ENCODE measurements at places on chromosomes 6 and 20.

DNA sequence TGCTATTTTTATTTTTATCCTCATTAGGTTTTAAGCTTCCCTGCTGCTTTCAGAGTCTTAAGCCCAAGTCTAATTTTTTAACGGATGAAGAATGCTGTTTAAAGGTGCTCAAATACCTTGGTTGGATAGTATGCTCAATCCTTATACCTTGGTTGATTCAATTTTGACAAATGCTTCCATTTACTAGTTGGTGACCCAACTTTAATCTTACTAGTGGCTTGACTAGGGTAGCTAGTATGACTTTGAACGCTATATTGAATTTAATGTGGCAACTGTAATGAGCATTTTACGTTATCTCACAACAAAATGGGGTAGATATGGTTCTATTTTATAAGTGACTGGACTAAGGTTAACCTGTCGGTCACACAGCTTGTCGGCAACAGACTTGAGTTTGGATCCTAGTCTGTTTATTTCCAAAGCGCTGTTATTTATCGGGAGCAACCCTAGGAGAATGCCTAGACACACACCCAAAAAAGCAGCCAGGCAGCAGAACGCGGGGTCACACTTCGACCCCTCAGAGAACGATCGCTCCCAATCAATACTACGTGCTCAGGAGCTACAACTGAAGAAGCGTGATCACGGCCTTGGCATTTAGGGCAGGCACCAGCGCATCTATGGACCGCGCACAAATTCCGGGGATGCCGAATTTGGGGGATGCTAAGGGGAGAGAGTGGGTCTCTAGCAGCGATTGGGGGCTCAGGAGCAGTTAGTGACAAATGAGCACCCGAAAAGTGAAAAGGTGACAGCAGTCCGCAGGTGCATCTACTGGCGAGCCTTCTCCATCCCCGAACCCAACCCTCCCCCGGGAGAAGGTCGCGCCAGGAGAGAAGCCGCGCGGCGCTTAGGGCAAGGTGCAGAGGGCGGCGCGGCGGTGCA lies 586 bp upstream of the ALDH5A1 start:
- DNase-seq: no peak

- no peak for DNase-seq
Observed at GRCh38 chr6:41570259-41570615, 24.1 kb downstream of the FOXP4 start.

DNA sequence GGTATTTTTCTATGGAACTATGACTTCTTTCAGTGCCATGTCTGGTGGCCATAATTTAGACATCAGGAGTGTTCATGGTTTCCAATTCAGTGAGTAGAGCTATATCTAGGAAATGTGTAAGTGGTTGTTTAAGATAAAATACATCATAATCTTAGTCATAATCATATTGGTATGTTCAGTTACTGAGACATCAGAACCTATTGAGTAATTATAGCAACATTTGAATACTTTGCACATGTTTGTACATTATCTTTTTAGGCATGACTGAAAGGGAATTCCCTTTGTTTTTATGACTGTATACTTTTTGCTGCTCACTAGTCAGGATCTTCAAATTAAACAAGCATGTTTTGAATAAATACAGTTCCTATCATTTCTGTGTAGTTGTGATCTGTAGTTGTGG lies 64.0 kb downstream of the STXBP5 start:
- no peak for DNase-seq

DNA sequence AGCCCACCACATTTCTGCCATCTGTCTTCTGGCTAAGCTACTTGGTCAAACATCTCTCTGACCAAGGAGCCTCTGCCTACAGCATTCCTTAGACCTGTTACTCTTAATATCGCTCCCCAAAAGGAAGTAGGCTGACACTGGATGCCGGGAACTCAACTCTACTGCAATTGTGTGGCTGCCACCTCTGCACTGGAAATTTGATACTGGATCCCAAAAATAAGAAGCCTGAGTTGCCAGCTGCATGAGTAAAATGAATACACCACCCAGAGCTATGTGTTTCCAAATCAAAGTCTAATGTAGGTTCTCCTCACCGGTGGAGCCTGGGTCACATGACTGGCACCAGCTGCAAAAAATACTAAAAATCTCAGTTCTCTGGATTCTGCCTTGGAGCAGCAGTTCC lies 36.9 kb downstream of the UNC5CL start:
- DNase-seq: no peak

- no peak for DNase-seq
Observed at GRCh38 chr6:130962966-130963365, 100.1 kb downstream of the EPB41L2 start.

- DNase-seq: no peak
Observed at GRCh38 chr6:161242113-161242512, 31.7 kb downstream of the AGPAT4 start.

GRCh38 chr6:132298344-132298949 lies 102.8 kb downstream of the MOXD1 start:
- DNase-seq: no peak

DNA sequence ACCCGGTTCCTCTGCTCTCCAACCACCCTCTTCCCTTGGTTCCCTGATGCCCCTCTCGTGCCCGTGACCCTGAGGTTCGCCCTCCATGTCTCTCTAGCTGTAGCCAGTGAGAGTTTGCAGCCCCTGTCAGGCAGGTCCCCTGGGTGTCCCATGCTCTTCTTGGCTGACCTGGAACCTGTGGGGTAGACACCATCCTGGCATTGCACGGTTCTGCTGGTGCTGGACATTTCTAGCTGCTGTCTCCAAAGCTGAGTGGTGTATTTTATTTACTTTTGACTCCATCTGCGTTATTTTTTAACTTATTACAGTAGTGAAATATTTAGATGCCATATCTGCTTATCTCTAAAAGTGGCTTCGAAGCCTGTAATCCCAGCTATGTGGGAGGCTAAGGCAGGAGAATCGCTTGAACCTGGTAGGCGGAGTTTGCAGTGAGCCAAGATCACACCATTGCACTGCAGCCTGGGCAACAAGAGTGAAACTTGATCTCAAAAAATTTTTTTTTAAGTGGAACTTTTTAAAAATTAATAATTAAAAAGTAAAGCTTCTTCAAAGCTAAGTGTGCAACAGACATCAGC lies 12.5 kb downstream of the ENTPD6 start:
- no peak for DNase-seq

- DNase-seq: no peak
Observed at GRCh38 chr6:103113416-103113815, 1719.9 kb downstream of the GRIK2 start.

- DNase-seq: no peak
Observed at GRCh38 chr6:170212051-170212756, 78.7 kb downstream of the DLL1 start.

- DNase-seq: no peak
Observed at GRCh38 chr6:150142097-150142669, 661 bp upstream of the PPP1R14C start.

DNA sequence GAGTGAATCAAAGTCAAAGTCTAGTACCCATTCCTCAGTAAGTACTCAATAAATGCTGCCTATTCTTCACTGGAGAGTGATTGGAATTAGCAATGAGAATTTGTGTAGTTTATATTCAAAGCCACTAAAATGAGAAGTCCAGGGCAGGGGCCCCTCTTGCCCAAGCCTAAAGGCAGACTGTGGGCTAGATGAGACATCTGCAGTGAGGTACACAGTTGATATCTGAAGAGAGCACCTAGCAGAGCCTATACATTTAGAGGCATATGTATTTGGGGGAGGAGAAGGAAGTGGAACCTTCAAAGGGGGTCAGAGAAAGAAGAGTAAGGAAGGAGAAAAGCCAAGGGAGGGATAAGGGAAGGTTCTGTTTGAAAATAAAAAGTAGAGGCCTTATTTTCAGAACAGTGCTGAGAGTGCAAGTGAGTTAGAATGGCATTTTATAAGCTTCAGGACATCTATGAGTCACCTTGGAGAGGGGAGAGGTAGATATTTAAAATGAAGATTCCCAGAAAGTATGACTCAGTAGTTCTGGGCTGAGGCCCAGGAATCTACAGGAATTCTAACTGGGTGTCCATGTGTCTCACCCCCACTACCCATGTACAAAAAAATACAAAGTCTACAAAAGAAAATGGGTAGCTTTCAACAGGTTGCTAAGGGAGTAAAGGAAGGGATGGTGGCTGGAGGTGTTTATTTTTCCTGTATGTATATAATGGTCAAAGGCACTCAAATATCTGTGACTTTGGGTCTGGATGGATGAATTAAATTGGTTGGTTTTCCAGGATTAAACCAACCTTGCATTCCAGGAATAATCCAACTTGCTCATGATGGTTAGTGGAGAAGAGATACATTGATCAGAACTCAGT lies 135.1 kb downstream of the ZFP64 start:
- peak; percentile 89 for DNase-seq

DNA sequence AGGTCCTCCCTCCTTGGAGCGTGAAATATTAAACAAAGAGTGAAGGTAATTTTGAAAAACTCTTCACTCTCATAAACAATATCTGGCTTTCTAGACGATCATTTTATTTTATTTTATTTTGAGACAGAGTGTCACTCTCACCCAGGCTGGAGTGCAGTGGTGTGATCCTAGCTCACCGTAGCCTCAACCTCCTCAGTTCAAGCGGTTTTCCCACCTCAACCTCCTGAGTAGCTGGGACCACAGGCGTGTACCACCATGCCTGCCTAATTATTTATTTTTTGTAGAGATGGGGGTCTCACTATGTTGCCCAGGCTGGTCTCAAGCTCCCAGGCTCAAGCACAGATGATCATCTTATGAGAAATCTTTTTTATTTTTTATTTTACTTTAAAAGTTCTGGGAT lies 16.4 kb downstream of the ZNF831 start:
- DNase-seq: no peak

DNA sequence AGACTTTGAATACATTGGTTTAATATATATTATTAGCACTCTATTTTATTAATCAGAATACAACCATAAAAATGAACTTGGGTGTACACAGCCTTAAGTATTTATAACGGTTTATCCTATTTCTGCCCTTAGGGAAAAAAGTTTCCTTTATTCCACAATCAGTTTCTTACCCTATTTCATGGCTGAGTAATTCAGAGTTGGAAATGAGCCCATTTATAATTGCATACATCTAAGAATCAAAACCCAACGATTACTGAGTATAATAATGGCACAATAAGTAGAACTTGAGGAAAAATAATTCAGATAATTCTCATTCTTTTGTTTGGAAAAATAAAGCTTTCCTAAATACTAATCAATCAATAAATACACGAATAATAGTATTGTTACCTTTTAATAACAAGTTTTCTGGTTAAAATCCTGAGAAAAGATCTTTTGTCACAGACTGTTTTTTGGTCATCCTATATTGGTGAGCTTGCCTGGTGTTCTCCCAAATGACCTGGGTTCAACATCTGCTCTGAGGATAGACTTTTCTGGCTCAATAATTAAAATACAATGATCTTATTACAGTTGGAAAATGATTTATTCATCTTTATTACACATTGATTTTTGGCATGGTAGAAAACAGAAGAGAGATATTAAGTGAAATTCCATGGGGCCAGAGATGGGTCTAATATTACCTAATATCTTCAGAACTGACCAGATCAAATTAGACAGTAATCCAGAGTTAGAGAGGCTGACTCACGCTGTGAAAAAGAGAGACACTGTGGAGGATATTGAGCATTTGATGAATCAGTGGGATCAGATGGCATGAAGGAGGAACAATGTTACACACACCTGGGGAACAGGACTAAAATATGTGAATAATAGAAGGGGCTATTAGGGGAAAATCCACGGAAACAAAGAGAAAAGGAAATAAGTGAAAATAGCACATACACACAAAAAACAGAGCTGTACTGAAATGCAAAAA lies 162.1 kb upstream of the TBX18 start:
- no peak for DNase-seq

DNA sequence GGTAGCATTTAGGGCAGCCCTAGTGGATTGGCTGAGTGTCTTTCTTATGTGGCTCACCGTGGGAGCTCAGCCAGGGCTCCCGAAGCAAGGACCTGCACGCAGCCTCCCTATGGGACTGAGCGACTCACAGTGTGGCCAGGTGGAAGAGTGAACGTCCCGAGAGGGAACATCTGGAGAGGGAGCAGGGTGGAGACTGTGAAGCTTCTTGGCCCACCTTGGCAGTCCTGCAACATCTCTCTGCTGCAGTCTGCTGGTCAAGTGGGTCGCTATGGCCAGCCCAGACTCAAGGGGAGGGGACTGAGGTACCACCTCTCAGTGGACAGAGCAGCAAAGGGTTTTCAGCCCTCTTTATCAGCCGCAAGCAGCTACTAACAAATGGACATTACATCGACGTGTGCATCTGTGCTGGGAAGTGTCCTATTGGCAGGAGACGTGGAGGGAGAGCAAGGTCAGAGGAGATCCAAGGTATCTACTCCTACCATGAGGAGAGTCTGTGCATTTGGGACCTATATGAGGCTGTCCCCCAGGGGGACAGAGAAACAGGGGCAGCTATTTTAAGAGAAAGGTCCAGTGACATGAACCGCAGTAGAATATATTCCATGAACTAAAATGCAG lies 49.0 kb upstream of the NXT1 start:
- DNase-seq: no peak

Measured in GM04504 (cell line).